OCI-LY7 (cell line): ENCODE measurements at places on chromosomes 3 and 15. TPM values are rescaled to one million over a fixed set of nuclear protein-coding genes. Genes with fewer than 3 reads are reported as not detected.

BCHE gene
- not detected in 2 replicates for total RNA-seq

DNA sequence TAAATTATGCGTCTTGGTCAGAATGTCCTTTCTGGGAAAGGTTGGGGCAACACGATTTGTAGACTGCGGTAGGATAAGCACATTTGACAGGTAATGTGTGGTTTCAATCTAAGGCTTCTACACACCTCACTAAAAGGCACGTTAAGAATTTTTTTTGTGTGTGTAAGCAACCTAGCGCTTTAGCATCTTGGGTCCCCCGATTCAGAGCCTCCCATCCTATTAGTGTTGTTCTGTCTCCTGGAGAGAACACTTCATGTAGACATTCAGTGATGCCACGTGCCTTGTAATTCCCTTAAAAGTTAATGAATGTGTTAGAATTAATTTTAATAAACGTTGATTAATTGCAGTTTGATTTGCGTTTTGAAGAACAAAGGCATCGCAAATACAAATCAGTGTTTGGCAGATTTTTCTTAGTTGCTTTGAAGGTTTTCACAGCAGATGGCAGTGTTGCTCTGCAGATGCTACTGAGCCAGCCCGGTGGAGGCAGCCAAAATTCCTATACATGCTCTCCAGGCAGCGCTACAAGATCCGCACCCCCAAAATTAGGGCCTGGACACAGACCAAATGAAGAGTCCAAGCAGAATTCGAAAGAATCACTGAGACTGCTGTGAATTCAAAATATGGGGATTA is 63.5 kb downstream of the OTOL1 start:
- DNase-seq, result peak; percentile 12

EMC7 gene
- total RNA-seq, result 39.8 and 41.4 TPM in 2 replicates

DNA sequence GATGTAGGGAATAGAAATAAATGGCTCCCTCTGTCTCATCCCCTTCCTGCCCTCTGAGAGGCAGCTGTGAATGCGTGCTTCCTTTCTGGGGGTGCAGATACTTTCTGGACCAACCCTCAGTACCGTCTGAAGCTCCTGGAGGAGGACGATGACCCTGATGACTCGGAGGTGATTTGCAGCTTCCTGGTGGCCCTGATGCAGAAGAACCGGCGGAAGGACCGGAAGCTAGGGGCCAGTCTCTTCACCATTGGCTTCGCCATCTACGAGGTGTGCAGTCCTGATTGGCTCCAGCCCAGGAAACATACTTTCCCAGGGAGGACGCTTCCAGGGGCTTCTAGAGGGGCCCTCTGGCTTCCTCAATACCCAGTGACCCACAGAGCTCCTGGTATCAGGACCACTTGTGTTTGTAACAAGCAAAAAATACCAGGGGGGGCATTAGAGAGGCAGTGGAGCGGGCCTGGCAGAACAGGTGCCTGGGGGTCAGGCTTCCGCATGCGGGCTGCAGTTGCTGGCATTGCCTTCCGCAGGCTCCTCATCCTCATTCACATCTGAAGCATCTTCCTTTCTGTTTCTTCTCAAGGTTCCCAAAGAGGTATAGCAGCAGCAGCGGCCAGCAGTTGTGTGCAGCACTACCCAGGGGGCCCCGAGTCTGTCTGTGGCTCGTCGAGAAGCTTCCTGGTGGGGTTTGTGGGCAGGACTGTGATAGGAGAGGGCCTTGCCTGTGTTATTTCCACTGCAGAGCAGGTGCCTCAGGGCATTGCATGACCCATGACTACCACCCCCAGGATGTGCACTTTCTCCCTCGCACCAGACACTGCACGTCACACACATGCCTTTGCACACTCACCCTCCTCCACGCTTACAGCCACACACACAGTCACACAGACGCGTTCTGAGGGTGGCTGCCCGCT is 42.5 kb downstream of the CAPN3 start:
- no peak for DNase-seq

- peak; percentile 50 for DNase-seq
Measured at GRCh38 chr3:48478626-48479555, 25.1 kb downstream of the SHISA5 start.
